Activated naive CD4-positive, alpha-beta T cell treated with anti-CD3 and anti-CD28 coated beads, Interleukin-2, amount 50 U/mL, for 72 hours (primary cell): ENCODE measurements at places on chromosomes 11 and 22. TPM values are rescaled to one million over a fixed set of nuclear protein-coding genes. Genes with fewer than 3 reads are reported as not detected.

- DNase-seq: no peak
Observed at GRCh38 chr11:9094420-9094819, 3.0 kb upstream of the SCUBE2 start.

The FBXO3 gene
- total RNA-seq: 18.4 TPM

The PPP2R1B gene
- total RNA-seq: 57.3 TPM

- DNase-seq: no peak
Observed at GRCh38 chr11:14544611-14545010, 24.4 kb upstream of the PSMA1 start.
